Glomerular endothelial cell (primary cell): ENCODE measurements at places on chromosomes 2 and 18. TPM values are rescaled to one million over a fixed set of nuclear protein-coding genes. Genes with fewer than 3 reads are reported as not detected.

The SERPINB12 gene
- not detected in 2 replicates for total RNA-seq

The NPAS2 gene
- total RNA-seq, result 14.7 and 15.8 TPM in 2 replicates

GRCh38 chr2:219297766-219298456, 11.3 kb downstream of the PTPRN start:
- DNase-seq, result no peak

DNA sequence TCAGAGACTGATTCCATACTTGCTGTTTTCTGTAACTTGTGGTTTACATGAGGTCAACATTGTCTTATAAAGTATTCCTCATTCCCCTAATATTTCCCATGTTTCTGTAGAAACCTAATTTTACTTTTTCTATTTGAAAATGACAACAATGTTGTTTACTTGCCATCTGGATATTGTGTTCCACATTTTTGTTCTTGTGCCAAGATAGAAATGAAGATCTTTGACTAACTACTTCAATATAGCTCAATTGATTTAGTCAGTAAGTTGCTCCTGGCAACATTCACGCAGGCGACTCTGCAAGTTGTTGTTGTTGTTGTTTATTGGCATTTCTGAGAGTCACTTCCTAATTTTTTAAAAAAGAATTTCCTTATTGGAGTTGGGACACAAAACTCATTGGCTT, 69.5 kb downstream of the CAVIN2 start:
- no peak for DNase-seq

GRCh38 chr2:143146815-143147530, 17.8 kb downstream of the ARHGAP15 start:
- DNase-seq, result no peak

DNA sequence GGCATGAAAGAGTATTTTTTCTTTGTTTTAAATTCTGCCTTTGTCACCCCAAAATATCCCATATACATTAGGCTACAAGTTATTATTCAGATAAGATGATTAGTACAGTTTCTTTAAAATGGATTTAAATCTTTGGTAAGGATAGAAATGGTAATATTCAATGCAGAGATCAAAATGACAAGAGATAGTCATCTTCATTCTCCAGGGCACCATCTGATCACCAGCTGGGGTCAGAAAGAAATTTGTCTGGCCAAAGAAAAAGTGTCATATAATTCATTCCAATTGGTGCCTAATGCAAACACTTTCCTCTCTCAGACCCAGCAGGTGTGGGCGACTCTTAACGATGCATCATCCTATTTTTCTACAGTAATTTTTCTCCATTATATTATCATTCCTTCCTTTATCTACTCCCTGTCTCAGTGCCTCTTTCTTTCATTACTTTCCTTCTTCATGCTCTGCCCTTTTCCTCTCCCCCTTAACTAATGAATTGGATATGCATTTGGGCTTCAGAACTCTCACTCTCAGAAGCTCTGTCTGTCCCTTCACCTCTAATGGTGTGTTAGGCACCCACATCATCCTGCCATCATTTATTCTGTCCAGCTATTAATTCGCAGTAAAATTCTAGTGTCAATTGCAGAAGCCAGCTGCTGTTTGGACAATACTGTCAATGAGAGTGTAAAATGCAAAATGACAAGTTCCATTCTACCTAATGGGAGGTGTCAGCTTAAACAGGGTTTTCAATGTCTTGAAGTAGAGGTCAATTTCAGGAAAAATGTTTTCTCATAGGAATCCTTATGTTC, 570.5 kb downstream of the TDRD15 start:
- no peak for DNase-seq
